Stimulated activated CD8-positive, alpha-beta memory T cell treated with anti-CD3 and anti-CD28 coated beads, Interleukin-2, amount 100 ng/mL, for 1 hour (primary cell): ENCODE measurements at places on chromosomes 7 and 10.

- no peak for DNase-seq
Measured at GRCh38 chr7:138755842-138756590, 41.8 kb upstream of the TMEM213 start.

- no peak for DNase-seq
Measured at GRCh38 chr7:37265876-37266275, 182.8 kb downstream of the ELMO1 start.

DNA sequence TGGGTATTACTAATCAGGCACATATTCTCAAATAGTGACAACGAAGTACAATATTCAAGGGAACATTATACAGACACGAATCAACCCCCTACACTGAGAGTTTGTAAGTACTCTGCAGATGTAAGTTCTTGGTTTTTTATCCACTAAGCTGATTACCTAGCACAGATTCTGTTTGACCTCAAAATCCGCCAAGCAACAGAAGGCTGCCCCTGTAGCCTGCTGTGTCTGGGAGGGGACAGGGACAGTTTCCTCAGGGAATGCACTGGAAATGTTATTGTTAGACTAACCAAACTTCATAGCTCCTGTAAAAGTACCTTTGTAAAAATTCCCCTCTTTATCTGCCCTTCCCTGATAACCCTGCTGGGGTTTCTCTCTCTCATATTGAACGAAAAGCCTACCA is 45.2 kb upstream of the ZRANB1 start:
- DNase-seq, result no peak

GRCh38 chr10:35217455-35217854 is 90.8 kb downstream of the CREM start:
- DNase-seq, result no peak

DNA sequence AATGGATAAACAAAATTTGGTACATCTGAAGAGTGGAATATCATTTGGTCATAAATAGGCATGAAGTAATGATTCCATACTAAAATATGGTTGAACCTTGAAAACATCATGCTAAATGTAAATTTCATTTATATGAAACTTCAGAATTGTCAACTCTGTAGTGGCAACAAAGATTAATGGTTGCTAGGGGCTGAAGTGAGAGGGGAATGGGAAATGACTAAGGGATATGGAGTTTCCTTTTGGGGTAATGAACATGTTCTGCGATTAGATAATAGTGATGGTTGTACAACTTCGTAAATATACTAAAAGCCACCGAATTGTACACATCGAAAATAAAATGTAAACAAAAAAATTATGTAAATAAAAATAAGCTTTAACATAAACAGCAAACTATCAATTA is 384.1 kb upstream of the STEAP1 start:
- DNase-seq, result no peak

DNA sequence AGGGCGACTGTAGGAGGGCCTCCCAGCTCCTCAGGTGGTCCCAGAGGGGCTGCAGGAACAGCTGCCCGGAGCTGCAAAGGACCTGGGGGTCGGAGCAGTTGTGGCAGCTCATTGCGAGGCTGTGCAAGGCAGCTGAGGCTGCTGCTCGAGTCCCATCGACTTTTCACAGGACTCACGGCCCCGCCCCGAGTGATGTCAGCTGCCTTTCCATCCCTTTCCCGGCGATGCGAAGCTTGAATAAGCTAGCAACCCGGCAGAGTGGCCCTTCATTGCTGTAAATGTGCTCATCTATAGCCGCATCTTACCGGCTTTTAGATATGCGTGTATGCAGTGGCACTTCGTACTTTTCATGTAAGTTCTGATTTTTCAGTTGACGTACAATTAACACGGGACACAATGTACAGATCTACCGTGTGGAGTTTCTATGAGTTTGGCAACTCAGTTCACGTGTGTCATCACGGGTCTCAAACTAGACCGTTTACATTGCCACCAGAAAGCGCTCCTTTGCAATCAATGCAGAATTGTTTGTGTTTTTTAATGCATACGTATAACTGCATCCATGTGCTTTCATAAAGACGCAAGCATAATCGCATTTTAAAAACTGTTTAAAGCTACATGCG is at the start of gene CH25H:
Gene CH25H, minus strand, starts transcription at position 137 of the 620 bp plus-strand sequence. Its CDS starts 25 bp downstream, at position 112.
- peak; percentile 9 for DNase-seq

GRCh38 chr7:24884401-24884800 is 95.6 kb downstream of the OSBPL3 start:
- DNase-seq, result no peak

DNA sequence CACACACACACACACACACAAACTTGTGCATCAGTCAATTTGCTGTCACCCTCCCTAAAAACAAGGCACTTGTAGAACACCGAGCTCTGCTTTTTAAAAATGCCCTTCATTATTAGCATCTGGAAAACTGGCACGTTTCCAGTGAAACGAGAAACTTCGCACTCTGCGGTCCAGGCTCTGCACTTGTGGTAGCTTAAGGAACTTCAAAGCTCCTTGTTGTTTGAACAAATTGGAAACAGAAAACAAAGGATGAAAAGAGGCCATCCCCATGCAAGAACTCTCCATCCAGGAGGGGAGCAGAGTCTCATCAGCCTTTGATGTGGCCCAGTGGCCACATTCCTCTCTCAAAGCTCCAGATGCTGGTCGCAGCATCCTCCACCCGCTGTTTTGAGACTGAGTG is 105.1 kb downstream of the C10orf90 start:
- DNase-seq, result no peak

DNA sequence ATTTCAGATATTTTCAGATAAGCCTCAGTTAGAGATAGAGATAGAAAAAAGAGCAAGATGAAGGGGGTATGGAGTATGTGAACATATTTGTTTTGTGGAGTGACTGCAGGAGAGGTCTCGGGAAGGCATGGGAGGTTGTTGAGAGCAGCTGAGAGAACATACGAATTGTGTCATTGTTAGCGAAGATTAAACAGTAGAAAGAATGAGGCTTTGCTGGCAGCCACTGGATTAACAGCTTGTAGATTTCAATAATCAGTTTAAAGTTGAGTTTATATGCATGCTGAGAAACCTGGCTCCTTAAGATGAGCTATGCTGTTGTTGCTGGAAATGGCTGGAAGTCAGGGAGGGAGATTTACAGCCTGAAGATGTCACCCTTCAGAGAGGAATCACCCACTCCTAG is 100.9 kb upstream of the SORCS3 start:
- DNase-seq, result no peak

DNA sequence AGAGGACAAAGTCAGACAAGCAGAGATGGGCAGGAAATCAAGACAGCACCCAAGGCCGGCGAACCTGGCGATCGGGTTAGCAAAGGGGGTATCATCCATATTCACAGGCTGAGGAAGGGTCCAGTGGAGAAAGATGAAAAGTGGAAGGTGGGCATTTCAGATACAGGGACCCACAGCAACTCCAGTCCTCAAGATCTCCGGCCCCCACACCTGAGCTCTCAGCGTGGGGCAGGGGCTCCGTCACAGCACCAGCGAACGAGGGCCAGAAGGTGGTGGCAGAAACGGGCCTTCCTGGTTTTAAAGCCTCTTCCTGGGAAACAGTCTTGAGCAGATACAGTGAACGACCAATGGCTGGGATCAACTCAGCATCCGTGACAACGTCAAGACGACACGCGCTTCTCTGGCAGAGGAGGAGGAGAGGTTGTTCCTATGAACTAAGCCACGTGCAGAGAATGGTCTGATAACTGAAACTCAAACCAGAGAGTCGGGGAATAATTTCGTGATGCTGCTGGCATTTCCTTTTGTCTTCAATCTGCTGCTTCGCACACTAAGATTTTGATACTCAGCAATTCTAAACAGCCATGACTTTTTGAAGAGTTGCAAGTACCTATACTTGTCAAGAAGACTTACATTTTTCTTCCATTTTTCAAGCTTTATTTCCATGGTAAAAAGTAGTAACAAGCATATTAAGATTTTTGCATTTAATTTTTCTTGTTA is 219.8 kb downstream of the ZMYND11 start:
- no peak for DNase-seq

DNA sequence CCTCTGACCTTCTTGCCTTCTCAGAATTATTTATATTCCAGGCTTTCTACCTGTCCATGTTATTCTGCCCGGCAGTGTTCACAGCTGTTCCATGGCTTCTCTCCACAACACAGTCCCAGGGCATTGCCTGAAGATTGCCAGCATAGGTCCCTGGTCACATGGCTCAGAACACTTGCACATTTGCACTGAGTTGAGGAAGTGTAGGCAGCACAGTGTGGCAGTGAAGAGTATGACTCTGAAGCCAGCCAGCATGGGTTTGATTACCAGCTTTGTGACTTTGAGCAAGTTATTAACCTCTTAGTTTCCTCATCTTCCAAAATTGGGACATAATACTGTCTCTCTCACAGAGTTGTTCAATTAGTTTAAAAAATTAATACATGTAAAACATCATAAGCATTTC is 73.2 kb upstream of the NEUROD6 start:
- DNase-seq, result no peak

DNA sequence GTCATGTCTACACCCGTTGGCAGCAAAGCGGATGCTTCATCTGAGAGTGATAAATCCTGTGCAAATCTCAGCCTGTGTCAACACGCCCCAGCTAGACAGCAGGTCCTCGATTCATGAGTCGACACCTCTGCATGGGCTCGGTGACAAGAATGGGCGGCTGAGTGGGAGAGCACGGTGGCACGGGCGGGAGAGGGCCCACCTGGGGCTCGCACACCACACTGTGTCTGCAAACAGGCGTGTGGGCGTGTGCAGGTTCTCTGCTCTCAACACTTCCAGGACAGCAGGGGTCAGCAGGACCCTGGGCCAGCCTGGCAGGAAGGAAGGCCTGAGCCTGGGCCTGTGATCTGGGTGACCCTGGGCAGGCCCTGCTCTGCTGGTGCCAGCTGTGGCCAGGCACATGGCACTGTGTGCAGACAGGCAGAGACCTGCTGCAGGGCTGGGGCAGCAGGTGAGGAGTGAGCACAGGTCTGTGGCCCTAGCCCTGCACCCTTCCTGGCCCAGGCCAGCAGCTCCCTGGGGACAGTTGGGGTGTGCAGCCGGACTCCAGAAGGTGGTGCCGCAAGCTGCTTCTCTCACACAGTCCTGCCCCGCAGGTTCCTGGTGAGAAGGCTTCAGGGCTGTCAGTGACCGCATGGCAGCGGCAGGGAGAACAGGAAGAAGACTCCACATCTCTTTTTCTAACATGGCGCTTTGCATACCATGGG is 216.4 kb downstream of the ELFN1 start:
- no peak for DNase-seq

DNA sequence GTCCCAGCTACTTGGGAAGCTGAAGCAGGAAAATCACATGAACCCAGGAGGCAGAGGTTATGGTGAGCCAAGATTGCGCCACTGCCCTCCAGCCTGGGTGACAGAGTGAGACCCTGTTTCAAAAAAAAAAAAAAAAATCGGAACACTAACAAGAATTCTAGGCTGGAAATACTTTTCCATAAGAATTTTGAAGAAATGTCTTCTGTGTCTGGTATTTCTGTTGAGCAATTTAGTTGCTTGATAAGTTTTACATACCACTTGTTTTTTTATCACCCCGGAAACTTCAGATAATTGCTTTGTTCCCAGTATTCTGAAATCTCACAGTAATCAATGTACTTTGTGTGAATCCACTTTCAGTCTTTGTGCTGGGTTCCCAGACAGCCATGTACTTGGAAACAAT is 25.8 kb downstream of the BZW2 start:
- DNase-seq, result no peak

- no peak for DNase-seq
Measured at GRCh38 chr10:31620226-31621151, 301.5 kb downstream of the ZEB1 start.

DNA sequence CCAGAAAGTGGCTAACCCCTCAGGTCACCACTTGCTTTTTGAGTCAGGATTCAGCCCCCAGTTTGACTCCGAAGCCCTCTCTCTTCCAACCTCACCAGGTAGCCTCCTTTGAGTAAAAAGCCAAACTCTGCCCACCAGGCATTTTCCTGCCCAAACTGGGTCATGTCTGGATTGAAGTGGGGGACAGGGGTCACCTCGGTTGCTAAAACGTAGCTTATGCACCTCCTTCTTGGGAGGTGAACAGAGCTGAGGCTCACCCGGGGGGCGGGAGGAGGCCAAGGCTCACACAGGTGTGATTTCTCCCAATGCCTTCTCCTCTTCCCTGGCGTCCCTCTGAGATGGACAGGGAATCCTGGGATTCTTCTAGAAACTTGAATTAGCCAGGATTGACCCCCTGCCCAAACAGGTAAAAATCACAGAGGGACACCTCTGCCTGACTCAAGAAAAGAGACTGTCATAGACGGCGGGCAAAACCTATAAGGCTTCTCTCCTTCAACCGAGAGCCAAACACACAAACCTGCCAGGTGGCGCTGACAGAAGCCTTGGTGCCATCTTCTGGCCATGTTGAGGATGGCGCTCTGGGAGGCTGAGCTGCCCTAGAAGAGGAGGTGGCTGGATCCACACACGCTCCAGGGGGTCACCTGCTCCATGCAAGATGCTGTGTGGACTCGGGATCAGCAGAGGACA is 51.6 kb downstream of the PRLHR start:
- no peak for DNase-seq

- DNase-seq, result no peak
Measured at GRCh38 chr10:64426745-64427144, 905.5 kb downstream of the REEP3 start.

GRCh38 chr7:31020161-31020560 is 31.9 kb upstream of the ADCYAP1R1 start:
- DNase-seq, result no peak

GRCh38 chr10:48474765-48475365 is 130.0 kb downstream of the ARHGAP22 start:
- DNase-seq, result no peak

DNA sequence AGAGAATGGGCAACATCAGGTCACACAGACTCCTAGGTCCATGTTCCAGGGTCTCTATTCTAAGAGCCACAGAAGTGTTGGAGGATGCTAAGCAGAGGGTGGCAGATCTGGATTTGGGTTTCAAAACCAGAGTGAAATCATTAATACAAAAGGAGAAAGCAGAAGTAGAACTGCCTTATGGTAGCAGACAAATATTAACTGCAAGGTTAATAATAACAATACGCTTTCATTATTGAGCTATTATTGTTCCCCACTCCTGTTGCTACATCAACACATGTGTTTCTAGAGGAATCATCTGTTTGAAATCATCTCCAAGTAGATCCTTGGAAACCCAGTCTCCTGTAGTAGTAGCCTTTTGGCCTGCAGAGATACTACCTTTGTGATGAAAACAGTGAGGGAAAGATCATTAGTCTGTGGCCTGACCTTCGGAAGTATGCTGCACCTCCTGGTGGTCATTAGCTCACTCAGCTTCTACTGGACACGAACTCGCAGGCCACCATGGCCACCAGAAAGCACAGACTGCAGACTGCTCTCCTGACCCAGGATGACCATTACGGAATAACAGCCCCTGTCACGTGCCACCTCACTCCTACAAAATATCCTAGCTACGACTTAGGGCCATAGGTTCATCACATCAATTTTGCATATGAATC is 84.6 kb downstream of the XPNPEP1 start:
- DNase-seq, result no peak
